ENCODE measurements at places on chromosomes 2 and 18.

DNA sequence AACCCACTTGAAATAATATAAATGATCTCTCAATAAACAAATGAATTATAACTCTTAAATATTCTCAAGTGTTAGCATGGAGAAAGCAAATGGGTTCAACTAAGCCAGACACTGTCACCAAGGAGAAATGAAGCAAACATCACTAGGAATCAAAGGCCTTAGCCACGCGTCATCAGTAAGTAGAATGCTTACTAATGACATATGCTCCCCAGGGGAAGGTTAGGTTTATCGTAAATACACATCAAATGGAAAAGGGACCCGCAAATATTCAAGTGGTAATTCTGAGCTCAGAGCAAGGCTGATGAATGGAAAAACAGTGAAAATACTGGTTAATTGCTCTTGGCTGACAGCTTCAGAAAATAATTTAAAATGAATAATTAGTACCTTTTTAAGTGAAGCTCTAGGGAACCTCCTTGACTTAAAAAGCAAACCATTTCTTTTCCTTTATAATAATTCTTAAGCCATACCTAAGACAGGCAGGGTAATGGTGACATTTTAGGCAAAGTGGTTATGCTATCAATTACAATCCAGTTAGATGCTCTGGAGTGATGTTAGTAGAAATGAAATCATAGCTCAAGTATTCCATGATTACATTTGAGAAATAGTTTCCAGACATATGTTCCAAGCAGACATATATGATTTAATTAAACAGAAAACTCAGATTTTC lies 101.5 kb downstream of the ALPK2 start:
- no peak for DNase-seq

DNA sequence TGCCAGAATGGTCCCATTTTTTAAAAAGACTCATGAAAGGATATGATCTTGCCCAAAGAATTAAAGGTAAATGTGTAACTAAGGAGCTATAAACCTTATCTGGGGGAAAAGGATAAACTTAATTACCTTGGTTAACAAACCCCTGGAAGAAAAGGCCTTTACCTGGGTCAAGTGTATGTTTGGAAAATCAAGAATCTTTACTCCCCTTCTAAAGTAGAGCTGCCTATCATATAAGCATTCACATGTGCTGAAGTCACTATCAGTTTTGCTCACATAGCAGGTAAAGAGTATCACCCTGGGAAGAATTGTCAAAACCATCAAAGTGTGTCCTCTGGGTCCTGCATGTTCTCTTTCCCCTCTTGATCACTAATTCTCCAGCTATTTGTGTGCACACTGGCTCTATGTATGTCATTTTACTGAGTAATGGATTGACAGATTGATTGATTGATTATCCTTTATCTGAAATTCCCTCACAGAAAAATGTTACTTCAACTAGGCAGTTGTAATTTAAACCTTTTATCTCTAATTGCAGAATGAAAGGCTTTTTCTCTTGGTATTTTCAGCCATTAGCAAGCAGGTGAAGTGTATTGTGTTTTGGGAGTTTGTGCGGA lies 199.4 kb downstream of the NOL4 start:
- no peak for DNase-seq

DNA sequence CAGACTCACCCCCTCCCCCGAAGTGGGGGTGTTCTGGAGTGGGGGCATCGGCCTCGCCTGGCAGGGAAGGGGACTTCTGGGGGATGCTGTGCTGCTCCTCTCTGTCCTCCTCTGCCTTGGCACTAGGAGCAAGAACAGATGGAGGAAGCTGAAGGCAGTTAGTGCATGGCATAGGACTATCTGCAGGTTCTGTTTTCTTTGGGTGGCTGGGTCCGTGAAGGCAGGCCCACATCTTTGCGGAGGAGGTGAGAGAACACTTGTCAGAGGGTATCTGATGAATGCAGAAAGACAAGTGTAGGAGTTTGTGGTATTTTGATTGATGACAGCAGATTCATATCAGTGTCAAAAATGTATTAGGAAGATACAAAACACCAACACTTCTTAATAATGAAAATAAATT lies 411.4 kb downstream of the TSN start:
- no peak for DNase-seq

GRCh38 chr18:33316146-33316587 lies 124.4 kb downstream of the CCDC178 start:
- DNase-seq: no peak

Measured in activated CD4-positive, alpha-beta T cell treated with anti-CD3 and anti-CD28 coated beads for 1 hour (primary cell).